ENCODE measurements at places on chromosomes 7 and 10.

GRCh38 chr10:6173203-6173602 is 29.5 kb upstream of the PFKFB3 start:
- DNase-seq: no peak

DNA sequence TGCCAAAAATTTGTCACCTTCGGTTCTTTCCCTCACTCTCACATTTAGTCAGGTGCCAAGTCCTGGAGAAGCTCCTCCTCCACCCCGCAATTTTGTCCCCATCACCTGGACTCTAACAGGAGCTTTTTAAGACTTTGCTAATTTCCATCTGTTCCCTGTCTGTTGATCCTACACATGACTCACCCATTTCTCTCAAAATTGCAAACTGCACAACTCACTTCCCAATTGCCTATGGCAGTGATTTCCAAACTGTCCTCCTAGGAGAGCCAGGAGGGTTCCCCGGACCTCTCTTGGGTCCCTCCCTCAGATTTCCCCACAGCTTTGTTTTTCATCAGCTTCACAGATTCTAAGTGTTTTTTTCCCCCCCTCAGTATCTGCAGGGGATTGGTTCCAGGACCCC is 120.3 kb downstream of the WNT2 start:
- DNase-seq: no peak

DNA sequence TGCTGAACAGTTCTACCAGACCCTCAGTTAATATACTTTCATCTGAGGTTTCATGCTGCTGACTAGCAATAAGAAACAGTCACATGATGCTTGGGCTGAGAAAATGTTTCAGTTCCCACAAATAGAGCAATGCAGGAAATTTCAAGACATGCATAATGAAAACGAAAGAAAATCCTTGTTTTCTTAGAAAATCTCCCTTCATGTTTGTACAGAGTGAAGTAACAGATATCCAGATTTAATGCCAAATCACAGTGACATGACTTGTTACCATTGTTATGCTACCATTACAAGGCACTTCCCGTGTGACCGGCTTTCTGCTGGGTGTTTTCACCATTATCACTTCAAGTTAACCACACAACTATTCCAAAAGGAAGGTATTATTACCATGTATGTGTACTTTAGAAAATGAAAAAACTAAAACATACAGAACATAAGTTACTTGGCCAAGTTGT is 121.7 kb downstream of the DOCK4 start:
- DNase-seq: no peak

GRCh38 chr7:6162331-6162620 is 110.1 kb downstream of the CYTH3 start:
- no peak for DNase-seq

- no peak for DNase-seq
Measured at GRCh38 chr10:124516746-124517397, 55.2 kb downstream of the LHPP start.

- DNase-seq: no peak
Measured at GRCh38 chr10:20839910-20840309, 57.2 kb downstream of the NEBL start.

DNA sequence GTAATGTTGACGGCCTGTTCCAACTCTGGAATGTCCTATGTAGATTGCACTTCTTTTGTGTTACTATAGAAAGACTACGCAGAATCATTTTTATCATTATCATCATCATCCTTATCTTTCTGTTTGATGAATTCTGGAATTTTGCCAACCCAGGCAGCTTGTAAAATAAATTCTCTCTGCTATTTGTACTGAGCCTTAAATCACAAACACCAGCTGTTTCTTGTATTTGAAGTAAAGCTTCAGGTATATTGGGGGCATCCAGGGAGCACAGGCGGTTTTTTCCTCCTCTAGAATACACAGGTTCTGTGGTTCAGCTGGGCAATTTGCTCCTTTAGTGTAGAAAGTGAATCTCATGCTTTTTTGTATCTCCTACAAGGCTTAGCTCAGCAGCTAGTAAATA is 14.9 kb upstream of the CPA5 start:
- DNase-seq: no peak

DNA sequence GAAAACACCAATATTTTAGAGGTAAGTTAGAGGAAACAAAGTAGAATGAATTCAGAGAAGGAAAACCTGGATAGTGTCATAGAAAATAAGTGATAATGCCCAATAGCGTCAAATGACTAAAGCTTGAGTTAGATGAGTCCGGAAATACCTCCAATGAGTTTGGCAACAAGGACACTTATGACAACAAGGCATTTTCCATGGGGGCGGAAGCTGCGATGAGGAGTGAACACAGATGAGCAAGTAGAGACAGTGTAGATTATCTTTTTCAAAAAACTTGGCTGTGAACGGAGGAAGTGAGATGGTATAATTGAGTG is 383 bp upstream of the R3HCC1L start:
- DNase-seq: no peak

GRCh38 chr10:12252882-12253546 is 57.0 kb downstream of the CDC123 start:
- DNase-seq: no peak

DNA sequence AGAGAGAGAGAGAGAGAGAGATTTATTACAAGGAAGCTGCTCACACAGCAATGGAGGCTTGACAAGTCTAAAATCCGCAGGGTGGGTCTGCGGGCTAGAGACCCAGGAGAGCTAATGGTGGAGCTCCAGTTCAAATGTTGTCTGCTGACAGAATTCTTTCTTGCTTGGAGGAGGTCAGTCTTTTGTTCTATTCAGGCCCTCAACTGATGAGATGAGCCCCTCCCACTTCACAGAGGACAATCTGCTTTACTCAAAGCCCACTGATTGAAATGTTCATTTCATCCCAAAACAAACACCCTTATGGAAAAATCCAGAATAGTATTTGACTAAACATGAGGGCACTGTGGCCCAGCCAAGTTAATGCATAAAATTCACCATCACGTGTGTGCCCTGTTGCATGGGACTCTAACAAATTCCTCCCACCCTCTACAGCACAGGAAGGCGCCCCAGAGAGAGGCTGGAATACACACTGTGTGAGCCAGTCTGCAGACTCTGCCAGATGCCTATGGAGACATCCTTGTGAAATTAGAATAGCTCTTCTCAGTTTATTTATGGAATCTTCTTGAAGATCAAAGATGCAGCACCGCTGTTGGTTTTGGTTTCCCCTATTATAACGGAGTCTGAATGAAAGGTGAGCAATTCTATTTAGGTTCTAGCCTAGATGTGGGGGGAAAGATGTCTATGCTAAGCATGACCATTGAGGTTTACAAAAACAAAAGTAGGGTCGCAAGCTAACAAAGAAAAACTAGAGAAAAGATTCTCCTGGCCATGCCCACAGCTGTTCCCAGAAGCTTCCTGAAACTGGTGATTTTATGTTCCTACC is 123.0 kb upstream of the SFMBT2 start:
- no peak for DNase-seq

DNA sequence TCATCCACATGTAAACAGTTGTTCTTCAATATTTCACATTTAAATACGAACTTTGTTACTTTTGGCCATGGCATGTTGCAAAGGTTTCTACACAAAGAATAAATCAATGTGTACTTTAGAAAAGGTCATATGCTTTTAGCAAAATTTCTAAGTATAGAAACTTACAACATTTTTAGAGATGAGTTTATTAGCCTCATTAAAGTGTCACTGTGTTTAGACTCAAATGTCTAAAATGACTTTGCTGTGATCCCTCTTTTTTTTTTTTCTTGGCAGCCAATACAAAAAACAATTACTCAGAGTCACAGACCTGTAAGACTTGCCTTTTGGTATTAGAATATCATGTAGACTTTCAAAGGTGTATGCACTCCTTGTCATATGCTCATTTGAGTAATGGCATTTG is 349.3 kb upstream of the KIAA1217 start:
- no peak for DNase-seq

GRCh38 chr10:120499883-120500282 is 42.9 kb downstream of the PLPP4 start:
- DNase-seq: no peak
